Stimulated activated CD4-positive, alpha-beta T cell treated with anti-CD3 and anti-CD28 coated beads, Interleukin-15, amount 100 ng/mL, for 24 hours (primary cell): ENCODE measurements at places on chromosomes 11 and 22.

DNA sequence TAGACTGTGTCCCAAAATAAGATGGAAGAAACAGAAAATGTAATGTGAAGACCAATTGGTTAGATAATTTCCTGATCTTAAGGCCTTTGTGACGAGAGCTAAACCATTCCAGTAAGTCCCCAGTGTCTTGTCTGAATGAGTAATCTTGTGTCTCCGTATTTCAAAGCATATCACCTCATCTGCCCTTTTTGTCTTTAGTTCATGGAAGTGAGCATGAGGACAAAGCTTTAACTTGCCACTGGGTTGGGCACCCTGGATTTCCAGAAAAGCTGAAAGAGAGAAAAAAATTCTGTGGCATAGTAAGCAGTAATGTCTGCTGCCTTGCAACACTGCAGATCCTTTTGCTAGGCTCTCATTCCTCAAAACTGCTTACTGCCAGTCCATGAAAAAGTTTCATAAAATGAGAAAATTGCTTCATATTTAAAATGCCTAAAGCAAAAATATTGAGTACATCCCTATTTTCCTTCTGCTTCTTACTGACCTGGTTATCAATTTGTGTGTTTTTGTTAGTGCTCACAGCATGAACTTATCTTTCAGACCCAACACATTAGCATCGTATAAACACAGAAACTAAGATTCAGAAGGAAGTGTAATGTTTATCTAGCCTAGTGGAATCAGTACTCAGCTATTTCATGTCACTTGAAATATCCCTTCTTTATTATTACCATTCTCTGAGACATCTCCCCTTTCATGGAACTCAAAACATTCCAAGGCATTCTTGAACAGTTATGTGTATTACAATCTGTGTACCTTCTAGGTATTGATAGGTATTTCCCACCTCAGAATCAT is 5.3 kb downstream of the CASP12 start:
- DNase-seq = no peak

DNA sequence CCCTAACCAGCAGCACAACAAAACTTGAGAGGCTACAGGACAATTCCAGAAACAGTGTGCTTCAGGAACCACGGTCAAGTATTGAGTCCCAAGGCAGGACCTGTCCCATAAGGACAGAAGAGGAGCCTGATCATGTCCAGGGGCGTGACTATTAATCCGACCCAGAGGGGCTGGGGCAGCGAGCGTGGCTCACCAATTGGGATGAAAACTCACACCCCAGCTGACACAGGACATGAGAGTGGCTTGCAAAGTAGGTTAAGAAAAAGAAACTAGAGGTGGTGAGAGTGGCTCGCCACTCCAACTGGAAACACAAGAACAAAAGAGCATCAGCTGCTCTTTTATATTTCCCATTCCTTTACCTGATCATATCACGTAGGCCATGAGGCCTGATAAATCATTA is 16.0 kb upstream of the FEZ1 start:
- DNase-seq = no peak

DNA sequence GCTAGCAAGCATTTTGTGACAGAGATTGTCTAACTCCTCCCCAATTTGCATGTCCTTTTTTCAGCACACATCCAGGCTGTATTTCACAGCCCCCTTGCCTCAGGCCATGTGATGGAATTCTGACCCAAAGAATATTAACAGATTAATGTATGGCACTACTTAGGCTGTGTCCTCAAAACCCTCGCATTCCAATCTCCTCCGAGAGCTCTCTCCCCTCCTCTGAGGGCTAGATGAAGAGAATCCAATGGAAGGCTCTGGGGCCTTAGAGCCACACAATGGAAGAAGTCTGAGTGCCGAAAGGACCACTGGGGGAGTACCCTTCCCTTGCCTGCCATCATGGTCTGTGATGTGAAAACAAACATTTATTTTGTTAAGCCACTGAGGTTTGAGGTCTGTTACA is 13.7 kb upstream of the NNMT start:
- DNase-seq = no peak

DNA sequence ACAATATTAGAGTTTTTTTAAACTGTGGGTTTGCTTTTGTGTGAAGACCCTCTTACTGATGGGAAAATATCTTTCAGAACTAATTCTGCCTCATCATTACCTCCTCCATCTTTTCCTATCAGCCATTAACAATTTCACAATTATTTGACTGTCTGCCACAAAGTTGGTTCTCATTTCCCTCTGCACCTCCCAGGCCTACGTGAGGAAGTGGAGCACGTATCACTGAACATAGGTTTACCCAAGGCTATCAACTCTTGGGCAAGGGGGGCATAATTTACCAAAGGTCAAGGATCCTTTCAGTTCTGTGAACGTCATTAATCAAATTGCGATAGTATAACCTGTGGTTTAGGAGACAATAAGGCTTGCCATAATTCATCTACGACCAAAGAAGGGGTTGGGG is 60.0 kb downstream of the LIF start:
- DNase-seq = no peak

GRCh38 chr11:110121204-110121603 is 28.0 kb downstream of the ZC3H12C start:
- DNase-seq = no peak

DNA sequence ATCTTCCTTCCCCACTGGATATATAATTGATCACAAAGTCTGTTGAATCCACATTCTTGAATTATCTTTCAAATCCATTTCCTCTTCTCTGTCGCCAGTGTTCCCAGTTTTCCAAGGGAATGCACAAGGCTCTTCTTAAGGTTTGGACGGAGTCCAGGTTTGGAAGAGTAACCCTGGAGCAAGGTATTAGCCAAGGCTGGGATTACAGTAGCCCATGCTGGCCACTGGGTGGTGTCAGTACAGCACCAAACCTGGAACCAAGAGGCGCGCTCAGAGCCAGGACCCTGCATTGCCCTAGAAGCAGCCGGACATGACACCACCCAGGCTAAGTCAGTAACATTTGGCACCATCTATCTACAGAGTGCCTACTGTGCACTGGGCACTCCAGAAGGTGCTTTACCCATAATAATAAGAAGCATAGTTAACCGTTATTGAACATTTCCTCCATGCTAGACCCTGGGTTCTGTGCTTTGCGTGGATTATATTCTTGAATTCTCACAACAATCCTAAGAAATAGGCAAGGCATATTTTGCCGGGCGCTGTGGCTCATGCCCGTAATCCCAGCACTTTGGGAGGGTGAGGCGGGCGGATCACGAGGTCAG is 48.0 kb upstream of the CLPB start:
- DNase-seq = peak; percentile 64

DNA sequence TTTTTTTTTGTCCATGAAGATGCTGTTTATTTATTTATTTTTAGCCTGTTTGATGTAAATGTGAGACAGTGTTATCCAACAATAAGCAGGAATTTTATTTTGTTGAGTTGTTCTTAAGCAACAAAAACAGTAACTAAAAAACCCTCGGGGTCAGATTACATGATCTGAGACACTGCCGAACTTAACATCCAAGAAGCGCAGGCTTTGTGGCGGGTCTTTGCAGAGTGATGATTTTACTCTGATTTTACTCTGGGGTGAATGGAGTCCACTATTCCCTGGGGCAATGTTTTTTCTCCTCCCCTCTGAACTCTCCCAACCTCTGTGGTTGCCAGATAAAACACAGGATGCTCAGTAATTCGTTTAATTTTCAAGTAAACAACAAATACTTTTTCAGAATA is 450.1 kb upstream of the B3GAT1 start:
- no peak for DNase-seq

GRCh38 chr22:26974914-26975803 is 317.8 kb downstream of the MIAT start:
- no peak for DNase-seq

GRCh38 chr11:128330203-128330602 is 257.2 kb downstream of the ETS1 start:
- no peak for DNase-seq

DNA sequence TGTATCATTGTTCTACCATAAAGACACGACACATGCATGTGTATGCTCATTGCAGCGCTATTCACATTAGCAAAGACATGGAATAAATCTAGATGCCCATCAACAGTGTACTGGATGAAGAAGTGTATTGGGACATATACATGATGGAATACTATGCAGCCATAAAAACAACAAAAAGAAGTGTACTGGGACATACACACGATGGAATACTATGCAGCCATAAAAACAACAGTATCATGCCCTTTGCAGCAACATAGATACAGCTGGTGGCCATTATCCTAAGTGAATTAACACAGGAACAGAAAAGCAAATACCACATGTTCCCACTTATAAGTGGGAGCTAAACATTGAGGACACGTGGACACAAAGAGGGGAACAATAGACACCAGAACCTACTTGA is 22.7 kb downstream of the ARL14EP start:
- no peak for DNase-seq

DNA sequence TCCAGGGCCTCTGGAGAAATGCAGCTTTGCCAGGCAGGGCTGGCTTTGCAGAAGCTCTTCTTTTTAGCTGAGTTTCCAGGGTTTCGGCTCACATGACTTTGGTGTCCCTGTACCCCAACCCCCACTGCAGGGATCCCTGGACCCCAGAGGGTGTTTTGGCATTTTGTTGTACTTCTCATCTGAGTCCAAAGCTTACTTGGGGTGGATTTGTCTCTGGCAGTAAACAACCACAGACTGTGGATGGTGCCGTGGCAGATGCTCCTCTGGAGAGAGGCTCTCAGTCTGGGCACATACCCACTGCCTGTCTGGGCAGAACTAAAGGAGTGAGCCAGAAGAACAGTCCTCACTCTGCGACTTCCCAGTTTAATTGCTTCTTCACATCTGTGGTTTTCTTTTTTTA is 49.6 kb downstream of the COMMD9 start:
- no peak for DNase-seq

DNA sequence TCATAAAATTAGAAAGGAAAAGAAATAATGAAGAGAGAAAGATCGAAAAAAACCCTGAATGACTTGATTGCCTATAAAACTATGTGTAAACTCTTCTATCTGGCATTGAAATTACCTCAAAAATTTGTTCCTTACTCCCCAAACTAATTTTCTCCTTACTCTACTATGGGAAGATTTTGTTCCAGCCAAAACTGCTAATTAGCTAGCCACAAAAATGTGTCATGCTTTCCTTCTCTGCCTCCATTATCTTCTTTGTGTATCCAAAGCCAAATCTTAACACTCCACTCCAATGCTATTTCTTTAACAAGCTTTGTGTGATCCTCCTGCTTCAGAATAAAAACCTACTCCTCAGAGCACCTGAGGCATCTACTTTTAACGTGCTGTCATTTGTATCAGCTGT is 831.2 kb downstream of the METTL15 start:
- DNase-seq = no peak

GRCh38 chr11:102171101-102171500 is 60.9 kb downstream of the YAP1 start:
- DNase-seq = no peak

DNA sequence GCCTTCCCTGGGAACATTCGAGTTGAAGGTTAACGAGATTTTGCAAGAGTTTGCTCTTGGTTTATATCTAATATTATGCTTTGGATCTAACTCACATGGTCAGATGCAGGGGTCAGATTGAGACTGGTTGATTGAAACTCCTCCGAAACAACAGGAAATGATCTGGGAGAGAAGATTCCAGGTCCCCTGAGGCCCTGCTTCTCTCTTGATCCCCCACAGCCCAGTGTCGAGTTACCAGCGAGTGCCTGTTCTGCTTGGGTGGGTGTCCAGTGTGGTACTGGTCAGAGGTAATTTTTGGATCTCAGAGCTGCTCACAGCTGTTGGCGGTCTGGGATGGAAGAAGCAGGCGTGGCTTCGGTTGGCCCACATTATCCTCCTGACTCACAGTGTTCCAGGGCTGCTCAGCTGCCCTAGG is 9.2 kb downstream of the FBLN1 start:
- no peak for DNase-seq

- DNase-seq = no peak
Measured at GRCh38 chr22:28379075-28379779, 300.4 kb downstream of the TTC28 start.

DNA sequence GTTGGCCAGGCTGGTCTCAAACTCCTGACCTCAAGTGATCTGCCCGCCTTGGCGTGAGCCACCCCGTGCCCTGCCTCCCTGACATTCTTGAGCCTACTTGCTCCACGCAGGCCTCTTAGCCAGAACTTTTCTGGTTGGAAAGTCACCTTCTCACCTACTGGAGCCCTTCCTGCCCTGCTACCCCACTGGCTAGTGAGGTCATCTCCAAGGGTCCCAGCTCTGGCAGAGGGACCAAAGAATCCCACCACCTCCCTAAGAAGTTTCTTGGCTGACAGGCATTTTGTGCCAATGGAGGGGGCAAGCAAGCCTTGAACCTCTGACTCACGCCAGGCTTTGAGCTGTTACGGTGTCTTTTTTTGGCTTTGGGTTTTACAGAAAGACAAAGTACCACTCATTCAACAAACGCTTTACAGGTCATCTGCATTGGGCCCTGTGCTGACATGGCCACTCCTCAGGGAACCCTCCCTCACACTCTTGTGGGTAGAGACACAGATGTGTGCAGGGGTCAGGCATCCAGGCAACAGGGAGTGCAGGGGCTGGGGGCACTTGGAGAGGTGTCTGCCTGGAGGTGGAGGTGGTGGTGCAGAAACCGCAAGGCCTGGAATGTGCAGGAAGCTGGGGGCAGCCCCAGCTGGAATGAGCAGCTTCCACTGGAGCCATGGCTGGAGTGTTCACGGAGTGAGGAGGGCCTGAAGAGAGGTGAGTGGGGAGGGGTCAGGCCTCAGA is 27.1 kb upstream of the WNT11 start:
- no peak for DNase-seq

- no peak for DNase-seq
Measured at GRCh38 chr11:44527476-44527875, 38.0 kb upstream of the CD82 start.

DNA sequence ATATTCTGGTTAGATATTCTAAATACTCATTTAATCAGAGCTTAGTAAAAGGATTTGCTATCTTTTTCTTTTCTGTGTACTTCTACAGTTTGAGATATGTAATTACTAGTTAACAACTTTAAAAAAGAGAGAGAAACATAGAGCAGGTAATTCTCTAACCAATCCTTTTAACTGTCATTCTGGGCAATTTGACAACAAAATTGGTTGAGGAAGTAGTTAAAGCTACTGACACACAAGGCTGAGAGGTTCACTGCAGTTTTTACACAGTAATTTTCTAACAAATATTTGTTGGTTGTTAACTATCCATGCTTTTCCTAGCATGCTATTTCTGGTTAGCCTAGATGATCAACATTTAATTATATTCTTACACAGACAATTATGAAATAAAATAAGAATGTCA is 3.6 kb downstream of the SOX6 start:
- no peak for DNase-seq

- no peak for DNase-seq
Measured at GRCh38 chr11:69573761-69574607, 67.0 kb upstream of the CCND1 start.

DNA sequence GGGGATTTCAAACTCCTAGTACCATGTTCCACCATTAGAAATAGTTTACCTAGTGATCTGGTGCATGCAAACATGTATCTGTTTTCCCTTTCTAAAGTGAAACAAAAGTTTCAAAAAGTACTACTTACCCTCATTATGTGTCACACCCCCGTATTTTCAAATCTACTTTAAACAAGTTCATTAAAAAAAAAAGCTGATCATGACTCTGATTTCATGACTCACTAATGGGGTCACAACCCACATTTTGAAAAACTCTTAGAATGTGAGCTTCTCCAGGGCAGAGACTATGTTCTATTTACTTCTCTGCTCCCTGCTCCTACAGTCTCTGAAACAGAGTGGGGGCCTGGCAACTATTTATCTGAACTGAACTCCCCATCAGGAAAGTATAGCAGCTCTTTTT is 18.2 kb downstream of the CHRM1 start:
- no peak for DNase-seq

GRCh38 chr11:123558536-123559315 is 95.7 kb downstream of the SCN3B start:
- DNase-seq = no peak
